ENCODE measurements at places on chromosomes 12 and 14.

DNA sequence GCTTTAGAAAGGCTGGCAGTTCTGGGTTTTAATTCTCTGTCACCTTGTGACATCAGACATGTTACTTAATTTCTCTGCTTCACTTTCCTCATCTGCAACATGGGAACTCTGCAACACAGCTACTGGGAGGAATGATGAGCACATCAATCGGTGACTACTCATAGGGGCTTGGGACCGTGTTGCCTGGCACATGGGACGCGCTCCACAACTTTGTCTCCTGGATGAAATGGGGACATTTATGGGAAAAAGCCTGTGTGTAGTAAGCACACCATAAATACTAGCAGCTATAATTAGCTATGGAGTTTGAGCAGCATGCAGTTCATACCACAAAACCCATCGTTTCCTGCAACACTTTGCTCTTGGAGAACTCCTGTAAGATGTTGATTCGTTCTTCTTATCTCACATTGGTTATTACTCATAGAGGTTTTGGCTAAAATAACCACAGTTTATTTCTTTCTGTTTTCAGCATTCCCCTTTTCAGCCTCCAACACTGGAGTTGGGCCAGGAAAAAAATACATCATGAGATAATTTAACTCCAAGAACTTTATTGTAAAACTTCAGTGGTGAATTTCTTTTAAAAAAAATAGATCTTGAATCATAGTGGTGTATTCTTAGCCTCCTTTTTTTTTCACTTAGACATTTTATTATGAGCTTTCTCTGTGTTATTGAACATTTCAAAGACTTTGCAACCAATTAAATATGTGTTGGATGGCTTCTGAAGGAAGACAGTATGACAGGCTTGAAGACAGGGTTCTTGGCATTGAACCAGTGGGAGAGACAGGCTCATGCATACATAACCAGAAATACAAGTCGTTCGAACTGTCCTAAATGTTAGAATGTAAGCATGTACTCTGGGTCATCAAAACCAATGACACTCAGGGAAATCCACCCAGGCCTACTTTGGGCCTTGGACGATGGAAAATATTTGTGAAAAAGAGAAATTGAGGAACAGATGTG, 72.7 kb downstream of the RIN3 start:
- no peaks in the 10 kb centered on the region for H3K27me3 ChIP-seq
- no peak overlapping the region for H3K4me3 ChIP-seq
- no peak for DNase-seq
- peaks cover 46% of the 10 kb centered on the region for H3K36me3 ChIP-seq

- peaks cover 31% of the 10 kb centered on the region for H3K27me3 ChIP-seq
- H3K36me3 ChIP-seq = peaks cover 4% of the 10 kb centered on the region
- H3K4me3 ChIP-seq = no peak overlapping the region
- no peak overlapping the region for H3K27ac ChIP-seq
- no peaks in the 10 kb centered on the region for H3K4me1 ChIP-seq
- DNase-seq = no peak
Observed at GRCh38 chr12:39145175-39145999, 240.0 kb upstream of the CPNE8 start.

DNA sequence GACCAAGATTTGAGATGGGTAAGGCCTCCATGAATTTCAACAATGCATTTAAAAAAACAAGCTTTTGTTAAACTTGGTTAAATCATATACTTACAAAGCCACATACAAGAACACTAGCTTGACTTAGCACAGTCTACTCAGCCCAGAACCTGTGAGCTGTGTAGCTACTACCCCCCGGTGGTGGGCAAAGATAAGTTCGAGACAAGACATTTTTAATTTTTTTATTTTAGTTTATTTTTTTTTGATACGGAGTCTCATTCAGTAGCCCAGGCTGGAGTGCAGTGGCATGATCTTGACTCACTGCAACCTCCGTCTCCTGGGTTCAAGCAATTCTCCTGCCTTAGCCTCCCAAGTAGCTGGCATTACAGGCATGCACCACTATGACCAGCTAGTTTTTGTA, 3.7 kb upstream of the NECAP1 start:
- H3K36me3 ChIP-seq = no peaks in the 10 kb centered on the region
- H3K4me3 ChIP-seq = no peak overlapping the region
- DNase-seq = no peak
- H3K27ac ChIP-seq = peak overlapping the region; percentile 20
- H3K4me1 ChIP-seq = peaks cover 18% of the 10 kb centered on the region
- no peaks in the 10 kb centered on the region for H3K27me3 ChIP-seq

GRCh38 chr14:49915085-49915484, 22.2 kb downstream of the ARF6 start:
- H3K36me3 ChIP-seq = peaks cover 15% of the 10 kb centered on the region
- no peak for DNase-seq
- H3K4me3 ChIP-seq = peak overlapping the region; percentile 77

DNA sequence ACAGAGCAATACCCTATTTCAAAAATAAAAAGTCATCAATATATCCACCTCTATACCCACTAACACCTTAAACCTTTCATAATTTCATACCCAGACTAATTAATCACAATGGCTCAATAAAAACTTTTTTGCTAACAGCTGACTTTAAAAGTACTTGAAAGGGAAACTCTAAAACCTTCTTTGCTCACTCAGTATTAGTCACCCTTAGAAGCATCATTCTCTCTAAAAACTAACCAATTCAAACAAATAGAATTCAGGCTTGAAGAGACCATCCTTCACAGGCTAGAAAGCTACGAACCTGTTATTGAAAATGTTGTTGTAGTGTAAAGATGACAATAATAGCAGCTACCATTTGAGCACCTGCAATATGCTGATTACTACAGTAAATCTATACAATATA, 37.2 kb downstream of the HECTD1 start:
- H3K4me1 ChIP-seq = no peaks in the 10 kb centered on the region
- no peaks in the 10 kb centered on the region for H3K27me3 ChIP-seq
- H3K4me3 ChIP-seq = no peak overlapping the region
- H3K36me3 ChIP-seq = peaks cover 47% of the 10 kb centered on the region
- no peak overlapping the region for H3K27ac ChIP-seq

DNA sequence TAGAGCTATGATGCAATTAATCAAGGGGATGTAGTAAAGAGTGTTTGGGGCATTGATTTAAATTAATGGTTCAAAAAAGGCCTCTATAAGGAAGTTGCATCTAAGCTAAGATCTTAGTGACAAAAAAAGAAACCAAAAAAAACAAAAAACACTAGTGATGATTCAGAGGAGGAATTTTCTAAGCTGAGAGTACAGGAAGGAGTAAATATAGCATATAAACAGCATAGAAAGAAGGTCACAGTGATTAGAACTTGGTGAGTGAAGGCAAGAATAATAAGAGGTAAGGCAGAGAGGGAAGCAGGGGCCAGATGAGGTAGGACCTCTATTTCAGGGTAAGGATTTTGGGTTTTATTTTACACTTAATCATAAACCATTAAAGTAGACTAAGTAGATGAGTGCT, 48.0 kb upstream of the PDZRN4 start:
- H3K27ac ChIP-seq = no peak overlapping the region
- no peak overlapping the region for H3K4me3 ChIP-seq
- H3K27me3 ChIP-seq = no peaks in the 10 kb centered on the region
- no peaks in the 10 kb centered on the region for H3K36me3 ChIP-seq
- no peaks in the 10 kb centered on the region for H3K4me1 ChIP-seq

GRCh38 chr14:78455896-78456435, 285.8 kb downstream of the NRXN3 start:
- no peak for DNase-seq
- H3K4me3 ChIP-seq = no peak overlapping the region
- H3K4me1 ChIP-seq = no peaks in the 10 kb centered on the region
- H3K27ac ChIP-seq = no peak overlapping the region

GRCh38 chr12:88298014-88298682, 156.0 kb downstream of the TMTC3 start:
- no peak overlapping the region for H3K4me3 ChIP-seq
- H3K36me3 ChIP-seq = no peaks in the 10 kb centered on the region
- DNase-seq = no peak
- H3K27me3 ChIP-seq = no peaks in the 10 kb centered on the region
- peak overlapping the region; percentile 22 for H3K27ac ChIP-seq

DNA sequence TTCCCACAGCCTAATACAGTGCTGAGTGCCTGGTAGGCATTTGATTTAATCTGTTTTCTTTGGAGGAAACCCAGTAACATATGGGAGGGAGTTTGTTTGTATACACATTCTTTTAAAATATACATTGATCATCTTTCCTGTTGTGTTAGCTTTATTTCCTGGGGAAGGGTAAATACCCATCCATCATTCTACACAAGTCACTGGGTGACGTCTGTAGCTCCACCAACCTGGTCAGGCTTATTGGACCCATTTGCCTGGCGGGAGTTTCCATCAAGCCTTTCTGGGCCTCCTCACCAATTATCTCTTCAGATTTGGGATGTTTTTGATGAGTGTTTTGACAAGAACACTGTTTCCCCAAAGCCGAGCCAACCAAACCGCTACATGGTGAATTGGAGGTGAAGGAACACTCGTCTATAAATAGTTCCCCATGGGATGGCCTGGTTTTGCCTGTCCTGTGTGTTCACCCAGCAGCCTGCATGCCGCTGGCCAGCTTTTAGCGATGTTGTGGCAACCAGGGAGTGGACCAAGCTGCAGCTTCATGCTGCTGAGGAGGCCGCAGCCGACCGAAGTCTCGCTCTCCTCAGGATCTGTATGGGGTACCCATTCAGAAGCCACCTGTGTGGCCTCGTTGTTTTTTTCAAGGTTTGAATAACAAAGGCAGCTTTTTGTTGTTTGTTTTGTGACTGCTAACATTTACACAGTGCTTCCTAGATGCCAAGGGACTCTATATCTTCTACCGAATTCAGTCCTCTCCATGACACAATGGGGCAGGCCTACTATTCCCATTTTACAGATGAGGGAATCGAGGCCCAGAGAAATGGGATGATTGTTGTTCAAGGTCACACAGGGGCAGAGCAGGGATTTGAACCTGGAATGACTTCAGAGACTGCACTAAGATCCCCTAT, 22.6 kb downstream of the PLXNC1 start:
- DNase-seq = no peak
- peaks cover 68% of the 10 kb centered on the region for H3K36me3 ChIP-seq
- H3K4me1 ChIP-seq = peaks cover 81% of the 10 kb centered on the region
- H3K4me3 ChIP-seq = no peak overlapping the region
- H3K27me3 ChIP-seq = no peaks in the 10 kb centered on the region

DNA sequence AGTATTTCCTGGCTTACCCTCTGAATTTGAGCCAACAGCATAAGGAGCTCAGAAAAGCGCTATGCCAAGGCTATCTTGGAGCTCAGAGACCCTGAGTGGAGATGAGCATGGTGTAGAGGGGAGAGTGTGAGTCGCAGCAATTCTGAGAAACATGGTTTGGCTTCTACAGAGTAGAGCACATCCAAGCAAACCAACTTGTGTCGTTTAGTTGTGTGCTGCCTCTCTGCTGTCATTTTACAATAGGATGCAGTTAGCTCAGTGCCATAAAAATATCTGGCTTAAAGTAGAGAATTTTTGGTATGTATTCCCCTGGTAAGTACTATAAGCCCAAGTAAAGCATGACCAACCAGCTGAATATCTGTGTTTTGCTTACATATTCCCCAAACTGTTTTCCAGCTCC, 249.2 kb downstream of the TRHDE start:
- no peak overlapping the region for H3K4me3 ChIP-seq
- peaks cover 2% of the 10 kb centered on the region for H3K4me1 ChIP-seq
- H3K27me3 ChIP-seq = no peaks in the 10 kb centered on the region
- no peaks in the 10 kb centered on the region for H3K36me3 ChIP-seq

DNA sequence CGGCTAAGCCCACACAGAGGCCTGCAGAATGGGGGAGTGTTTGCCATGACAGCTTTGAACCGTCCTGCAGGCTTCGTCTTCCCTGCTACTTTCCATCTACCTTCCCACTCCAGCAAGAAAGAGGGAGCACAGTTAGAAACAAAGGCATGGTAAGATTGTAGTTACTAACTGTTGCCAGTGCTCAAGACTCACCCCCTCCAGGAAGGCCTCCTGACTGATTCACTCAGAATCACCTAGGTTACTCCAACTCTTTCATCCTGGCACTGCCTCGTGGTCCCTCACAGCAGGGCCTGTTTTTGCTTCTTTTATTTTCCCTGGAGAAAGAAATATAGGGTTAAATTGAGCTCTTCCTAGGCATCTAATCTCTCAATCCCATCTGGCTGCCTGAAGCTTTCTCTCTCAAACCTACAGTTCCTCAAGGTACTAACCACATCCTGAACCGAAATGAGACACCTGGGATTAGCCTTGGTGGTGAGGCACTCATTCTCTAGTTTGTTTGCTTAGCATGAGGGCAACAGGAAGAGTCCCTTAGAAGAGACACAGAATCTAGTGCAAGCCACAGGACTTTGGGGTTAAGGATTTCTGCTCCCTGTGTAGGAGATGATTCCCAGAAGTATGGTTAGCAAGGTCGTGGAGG, 7.8 kb downstream of the GALNT6 start:
- H3K4me3 ChIP-seq = no peak overlapping the region
- H3K4me1 ChIP-seq = peaks cover 51% of the 10 kb centered on the region
- H3K27me3 ChIP-seq = no peaks in the 10 kb centered on the region
- H3K36me3 ChIP-seq = peaks cover 50% of the 10 kb centered on the region
- H3K27ac ChIP-seq = no peak overlapping the region

- no peak overlapping the region for H3K4me3 ChIP-seq
- H3K27me3 ChIP-seq = peaks cover 8% of the 10 kb centered on the region
- peaks cover 5% of the 10 kb centered on the region for H3K4me1 ChIP-seq
- H3K27ac ChIP-seq = no peak overlapping the region
- H3K36me3 ChIP-seq = no peaks in the 10 kb centered on the region
Observed at GRCh38 chr12:42015051-42015461, 129.6 kb downstream of the GXYLT1 start.

DNA sequence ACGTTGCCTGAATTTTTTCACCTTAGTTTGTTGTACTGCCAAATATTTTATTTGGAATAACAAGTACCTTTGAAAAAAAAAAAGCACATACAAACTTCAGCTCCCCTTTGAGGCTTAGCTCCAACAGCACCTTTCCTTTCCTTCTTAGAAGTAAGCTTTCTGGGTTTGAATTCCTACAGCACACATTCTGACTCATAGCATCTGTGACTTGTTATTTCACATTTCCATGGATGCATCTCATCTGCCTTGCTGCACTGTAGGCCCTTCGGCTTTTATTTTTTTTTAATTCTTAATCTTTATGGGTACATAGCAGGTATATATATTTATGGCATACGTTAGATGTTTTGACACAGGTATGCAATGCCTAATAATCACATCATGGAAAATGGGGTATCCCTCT, 7.2 kb downstream of the LGALS3 start:
- H3K36me3 ChIP-seq = peaks cover 17% of the 10 kb centered on the region
- H3K27me3 ChIP-seq = no peaks in the 10 kb centered on the region
- no peak for DNase-seq
- no peak overlapping the region for H3K27ac ChIP-seq

GRCh38 chr12:43973993-43974392, 138.1 kb downstream of the TMEM117 start:
- no peaks in the 10 kb centered on the region for H3K4me1 ChIP-seq
- no peak overlapping the region for H3K4me3 ChIP-seq
- peaks cover 43% of the 10 kb centered on the region for H3K36me3 ChIP-seq
- DNase-seq = no peak
